ENCODE measurements at places on chromosomes 2 and 18.

GRCh38 chr2:136110526-136110925 lies 7.4 kb downstream of the CXCR4 start:
- DNase-seq: no peak

- DNase-seq: peak; percentile 54
These were observed 601.1 kb downstream of the ARHGAP15 start for GRCh38 chr2:143730155-143730952.

GRCh38 chr18:79942211-79942610 lies 9.2 kb downstream of the SLC66A2 start:
- no peak for DNase-seq

DNA sequence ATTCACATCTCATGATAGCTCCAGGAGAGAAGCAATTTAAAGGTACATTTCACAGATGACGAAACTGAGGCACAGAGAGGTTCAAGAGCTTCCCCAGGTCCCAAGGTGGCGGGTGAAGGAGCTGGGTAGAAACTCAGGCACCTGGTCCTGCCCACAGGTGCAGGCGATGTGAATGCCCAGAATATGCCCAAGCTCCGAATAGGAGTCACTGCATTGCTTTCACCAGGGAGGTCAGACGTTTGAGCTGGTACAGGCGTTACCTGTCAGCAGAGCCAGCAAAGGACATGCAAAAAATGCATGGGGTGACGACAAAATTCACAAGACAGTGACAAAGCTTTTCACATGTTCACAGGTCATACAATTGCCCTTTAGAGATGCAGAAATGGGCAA lies 247.9 kb downstream of the HDAC4 start:
- no peak for DNase-seq

DNA sequence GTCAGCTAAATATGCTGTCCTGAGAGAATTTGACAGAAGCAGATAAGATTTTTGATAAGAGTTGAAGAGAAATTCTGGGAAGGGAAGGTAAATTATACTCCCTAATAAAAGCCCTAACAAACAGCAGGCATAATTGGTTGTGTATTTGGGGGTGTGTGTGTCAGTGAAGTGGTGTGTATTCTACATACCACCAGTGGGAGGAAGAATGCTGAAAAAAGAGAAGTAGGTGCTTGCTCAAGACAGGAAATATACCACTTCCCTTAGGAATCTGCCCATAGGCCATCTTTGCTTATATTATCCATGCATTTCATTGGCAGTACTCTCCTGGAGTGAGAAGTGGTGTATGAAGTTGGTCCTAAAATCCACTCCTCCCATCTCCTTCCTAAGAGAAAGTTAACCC lies 76.2 kb downstream of the FMNL2 start:
- no peak for DNase-seq

DNA sequence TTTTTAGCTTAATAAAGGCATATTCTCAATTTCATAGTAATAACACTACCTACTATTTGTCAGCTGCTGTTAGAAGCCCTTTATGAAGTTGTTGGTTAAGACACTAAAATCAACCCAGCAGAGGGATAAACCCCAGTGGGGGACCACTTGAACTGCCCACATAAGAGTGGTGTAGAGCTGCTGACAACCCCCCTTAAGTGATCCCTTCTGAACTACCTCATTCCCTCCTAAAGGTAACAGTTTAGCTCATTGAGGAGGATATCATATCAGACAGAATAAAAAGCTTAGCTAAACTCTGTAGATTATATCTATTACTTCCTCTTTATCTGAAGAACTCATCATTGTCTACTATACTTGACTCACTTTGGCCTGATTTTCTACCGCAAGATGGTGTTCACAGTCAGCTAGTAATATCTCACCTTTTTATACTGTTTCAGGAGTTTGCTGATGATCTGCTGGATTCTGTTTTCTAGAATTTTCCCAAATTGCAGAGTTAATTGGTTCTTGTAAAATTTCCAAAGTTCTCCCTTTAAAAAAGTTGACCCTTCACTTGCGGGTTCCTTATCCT lies 16.2 kb downstream of the GALM start:
- no peak for DNase-seq

DNA sequence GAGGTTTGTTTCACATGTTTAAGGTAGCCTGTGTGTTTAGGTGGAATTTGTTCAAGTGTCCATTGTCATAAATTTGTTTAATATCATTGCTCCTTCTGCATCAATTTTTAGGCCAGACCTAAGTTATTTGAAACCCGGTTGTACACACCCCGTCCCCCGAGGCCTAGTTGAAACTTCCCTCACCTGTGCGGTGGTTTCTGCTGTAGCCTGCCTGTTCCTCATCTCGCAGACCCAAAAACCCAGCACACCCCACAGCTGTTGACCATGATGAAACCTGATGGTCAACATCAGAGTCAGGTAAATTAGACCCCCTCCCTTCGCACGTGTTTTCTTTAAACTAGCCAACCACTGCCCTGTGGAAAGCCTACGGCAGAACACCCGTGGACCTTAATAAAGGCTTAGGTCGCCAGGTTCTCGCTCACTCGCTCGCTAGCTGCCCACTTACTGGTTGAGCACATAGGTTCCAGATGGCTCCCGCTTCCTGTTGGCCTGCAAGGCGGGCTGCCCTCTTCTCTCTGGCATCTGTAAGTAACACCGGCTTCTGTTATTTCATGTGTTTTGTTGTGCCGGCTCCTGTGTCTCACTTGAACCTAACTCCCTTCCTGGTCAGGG lies 64.4 kb downstream of the EML6 start:
- no peak for DNase-seq

GRCh38 chr2:15737314-15738224 lies 145.9 kb downstream of the DDX1 start:
- no peak for DNase-seq

GRCh38 chr2:182745061-182745460 lies 29.0 kb downstream of the DNAJC10 start:
- no peak for DNase-seq

GRCh38 chr18:60070631-60071030 lies 170.8 kb downstream of the PMAIP1 start:
- no peak for DNase-seq

DNA sequence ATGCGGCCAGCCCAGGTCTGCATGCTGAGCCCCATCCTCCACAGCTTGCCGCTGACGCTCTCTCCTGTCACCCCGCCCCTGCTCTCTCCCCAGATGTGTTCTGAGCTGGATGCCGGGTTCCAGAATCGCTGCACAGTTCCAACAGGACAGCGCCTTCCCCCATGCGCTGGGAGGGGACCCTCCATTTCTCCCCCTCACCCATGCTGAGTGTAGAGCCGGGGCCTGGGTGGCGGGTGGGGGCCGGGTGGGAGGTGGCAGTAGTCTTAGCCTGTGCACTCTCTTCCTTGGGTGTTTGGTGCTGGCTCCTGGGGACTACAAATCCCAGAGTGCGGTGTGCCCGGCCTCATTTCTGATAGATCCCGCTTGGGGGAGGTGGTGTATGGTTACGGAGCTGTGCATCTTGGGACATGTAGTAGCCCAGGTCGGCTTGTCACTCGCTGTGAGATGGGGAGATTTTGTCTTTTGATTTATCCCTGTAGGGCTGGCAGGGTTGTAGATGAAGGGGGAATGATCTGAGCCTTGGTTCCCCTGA lies 6.8 kb downstream of the DNAJB2 start:
- no peak for DNase-seq

DNA sequence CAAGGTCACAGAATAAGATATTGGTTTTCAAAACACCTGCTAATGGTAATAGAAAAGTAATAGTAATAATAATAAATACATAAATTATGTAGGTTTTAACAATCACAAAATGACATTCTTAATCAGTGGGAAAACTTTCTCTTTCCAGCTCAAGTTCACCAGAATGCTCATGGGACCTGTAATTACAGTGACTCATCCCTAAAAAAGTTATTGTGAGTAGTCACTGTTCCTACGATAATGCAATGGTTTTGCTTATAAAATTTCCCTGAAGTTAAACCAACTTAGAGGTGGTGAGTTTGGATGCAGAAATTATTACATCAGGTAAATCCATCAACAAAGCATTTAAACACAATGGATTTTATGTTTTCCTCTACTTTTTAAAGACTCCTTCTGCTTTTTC lies 502.3 kb downstream of the PID1 start:
- DNase-seq: no peak

DNA sequence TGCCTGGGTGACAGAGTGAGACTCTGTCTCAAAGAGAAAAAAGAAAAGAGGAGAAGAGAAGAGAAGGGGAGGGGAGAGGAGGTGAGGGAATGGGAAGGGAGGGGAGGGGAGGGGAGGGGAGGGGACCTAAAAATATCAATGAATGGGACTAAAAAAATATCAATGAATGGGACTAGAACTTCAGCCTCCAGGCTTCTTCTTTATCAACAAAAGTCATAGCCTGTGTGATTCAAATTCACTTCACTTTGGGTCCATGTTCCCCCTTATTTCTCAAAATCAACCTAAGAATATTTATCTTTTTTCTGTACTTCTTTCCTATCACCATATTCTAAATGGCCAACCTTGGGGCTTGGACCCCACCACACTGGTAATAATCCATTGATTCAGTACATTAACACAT lies 92.1 kb upstream of the PIK3C3 start:
- DNase-seq: no peak

- DNase-seq: no peak
These were observed 156.2 kb upstream of the DSEL start for GRCh38 chr18:67672716-67673115.

DNA sequence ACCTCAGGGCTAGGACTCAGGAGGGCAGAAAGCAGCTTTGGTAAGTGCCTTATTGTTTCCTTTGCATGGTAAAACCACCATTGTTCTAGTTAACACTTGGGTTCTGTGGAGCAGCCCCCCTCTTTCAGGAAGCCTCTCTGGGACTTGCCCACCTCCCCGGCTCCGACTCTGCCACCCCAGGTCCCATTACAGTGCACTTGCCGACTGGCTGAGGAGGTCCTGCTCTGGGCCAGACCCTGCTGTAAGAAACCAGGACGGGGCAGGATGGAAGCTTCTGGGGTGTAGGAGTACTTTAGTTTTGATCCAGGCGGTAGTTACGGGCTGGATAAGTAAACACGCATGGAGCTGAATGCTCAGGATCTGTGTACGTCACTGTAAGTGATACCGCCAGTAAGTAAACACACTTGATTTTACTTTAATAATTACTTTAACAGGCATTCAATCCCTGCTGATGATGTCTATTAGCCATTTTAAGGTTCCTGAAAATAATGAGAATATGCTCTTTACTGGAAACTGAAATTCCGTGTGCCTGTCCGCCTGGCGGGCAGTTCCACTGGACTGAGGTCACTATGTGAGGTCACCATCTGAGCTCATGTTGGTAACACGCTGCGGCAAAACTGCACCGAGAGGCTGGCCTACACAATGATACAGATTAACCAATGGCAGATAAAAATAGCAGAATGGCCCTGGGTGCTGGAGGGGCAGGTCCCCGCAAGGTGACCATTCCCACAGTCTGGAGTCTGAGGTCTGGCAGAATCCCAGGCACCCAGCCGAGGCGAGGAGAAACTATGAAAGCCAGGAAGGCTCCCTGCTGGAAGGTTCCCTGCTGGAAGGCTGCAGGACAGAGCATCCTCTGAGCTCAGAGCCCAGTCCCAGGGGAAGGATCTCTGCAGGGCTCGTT lies 25.2 kb downstream of the HS1BP3 start:
- peak; percentile 78 for DNase-seq

DNA sequence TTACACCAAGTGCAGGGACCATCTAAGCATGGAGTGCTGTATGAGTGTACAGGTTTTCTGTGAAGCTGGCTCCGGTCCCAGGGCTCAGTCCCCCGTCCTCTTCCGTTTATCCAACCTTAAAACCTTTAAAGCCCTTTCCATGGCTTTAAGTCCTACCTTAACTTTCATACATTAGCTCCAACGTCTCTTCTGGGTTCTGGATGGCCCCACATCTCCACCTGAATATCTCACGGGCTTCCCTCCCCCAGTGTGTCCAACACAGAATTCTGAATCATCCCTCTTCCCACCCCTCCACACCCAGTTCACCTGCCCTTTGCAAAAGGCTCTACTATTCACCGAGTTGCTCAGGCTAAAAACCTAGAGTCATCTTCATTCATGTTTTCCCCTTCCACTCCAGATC lies 12.8 kb downstream of the ARHGAP25 start:
- DNase-seq: no peak

- DNase-seq: no peak
These were observed 136.4 kb downstream of the THSD7B start for GRCh38 chr2:136901732-136902131.

- no peak for DNase-seq
These were observed 4.6 kb downstream of the FN1 start for GRCh38 chr2:215431290-215431689.

- no peak for DNase-seq
These were observed 46.6 kb upstream of the TCF4 start for GRCh38 chr18:55634545-55634944.

DNA sequence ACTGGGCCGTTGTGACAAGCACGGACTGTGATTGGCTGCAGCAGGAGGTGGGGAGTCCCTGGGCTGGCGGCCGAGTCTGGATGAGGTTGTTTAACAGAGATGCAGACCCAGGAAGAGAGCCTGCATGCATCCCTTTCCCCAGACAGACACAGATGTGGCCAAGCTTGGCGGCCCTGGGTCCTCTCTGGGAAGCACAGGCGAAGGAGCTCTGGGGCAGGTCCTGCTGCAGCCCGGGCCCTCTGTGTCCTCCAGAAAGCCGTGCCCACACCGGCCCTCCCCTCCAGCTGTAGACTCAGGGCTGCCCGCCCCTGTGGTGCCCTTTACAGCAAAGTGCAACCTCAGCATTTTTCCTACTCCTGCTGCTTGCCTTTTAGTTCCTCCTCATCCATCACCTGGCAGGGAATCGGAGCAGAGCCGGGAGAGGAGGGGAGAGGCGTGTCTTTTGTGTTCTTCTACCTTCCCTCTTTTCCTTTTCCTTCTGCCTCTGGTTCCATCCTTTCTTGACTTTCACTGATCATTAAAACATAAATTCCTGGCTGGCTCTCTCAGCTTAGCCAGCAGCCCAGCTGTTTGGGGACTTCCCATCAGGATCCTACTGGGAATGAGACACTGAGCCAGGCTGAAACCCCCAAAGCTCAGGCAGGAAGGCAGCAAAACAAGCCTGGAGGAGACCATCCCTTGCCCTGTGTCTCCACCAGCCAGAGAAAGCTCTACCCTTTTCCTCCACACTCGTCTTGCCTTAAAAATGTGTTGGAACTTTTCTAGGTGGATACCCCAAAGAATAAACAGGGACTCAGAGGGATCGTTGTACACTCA lies 75.0 kb downstream of the CTIF start:
- no peak for DNase-seq

DNA sequence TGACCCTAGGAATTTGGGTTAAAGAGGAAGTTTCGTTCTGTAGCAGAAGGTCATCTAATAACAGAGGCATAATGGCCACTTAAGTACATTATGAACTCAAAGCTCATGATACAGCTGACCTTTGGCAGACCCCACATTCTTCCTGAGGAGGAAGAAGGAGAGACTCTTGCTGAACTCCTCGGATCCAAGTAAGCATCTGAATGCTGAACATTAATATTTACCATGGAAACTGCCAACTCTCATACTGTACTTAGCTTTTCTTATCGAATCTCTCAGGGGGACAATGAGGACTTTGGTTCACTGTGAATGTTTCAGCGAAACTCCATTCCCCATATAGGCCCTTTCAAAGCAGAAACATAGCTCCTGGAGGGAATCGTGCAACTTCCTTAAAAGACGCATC lies 781.4 kb upstream of the GYPC start:
- DNase-seq: no peak

GRCh38 chr2:54364409-54364808 lies 91.7 kb upstream of the SPTBN1 start:
- no peak for DNase-seq

- no peak for DNase-seq
These were observed 11.2 kb upstream of the MYO3B start for GRCh38 chr2:170166735-170167134.

Data from stomach (tissue), 19 donors.